HT-29 (cell line): ENCODE measurements at places on chromosomes 1 and 21. TPM values are rescaled to one million over a fixed set of nuclear protein-coding genes. Genes with fewer than 3 reads are reported as not detected.

GRCh38 chr1:41919764-41920397 lies 1.2 kb upstream of the HIVEP3 start:
- DNase-seq: no peak

- no peak for DNase-seq
Measured at GRCh38 chr1:190904091-190904695, 426.5 kb upstream of the BRINP3 start.

DNA sequence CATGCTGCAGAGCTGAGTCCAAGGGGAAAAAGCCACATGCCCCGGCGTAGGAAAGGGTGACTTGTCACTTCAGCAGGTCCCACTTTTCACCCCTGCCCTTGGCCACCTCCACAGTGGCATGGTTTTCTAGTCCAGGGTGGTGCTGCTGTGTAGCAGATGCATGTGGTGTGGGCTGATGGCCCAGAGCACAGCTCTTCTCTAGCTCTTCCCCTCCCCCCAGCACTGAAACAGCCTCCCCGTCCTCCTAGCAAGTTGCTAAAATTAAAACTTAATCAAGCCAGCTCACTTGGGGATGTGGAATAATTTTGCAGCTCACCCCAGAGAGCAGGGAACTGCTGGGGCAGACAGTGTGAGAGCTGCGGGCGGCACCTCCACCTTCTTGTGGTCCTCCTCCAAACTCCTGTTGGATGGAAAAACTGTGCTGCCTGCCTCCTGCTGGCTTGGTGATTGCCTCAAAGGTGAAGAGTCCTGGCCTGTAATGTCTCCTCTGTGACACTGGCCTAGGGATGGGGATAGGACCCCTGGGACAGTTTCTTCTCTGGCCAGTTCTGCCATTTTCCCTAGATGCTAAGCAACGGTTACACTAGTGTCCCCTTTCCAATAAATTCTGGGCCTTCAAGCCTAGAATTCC lies 91.6 kb downstream of the RNF220 start:
- DNase-seq: no peak

DNA sequence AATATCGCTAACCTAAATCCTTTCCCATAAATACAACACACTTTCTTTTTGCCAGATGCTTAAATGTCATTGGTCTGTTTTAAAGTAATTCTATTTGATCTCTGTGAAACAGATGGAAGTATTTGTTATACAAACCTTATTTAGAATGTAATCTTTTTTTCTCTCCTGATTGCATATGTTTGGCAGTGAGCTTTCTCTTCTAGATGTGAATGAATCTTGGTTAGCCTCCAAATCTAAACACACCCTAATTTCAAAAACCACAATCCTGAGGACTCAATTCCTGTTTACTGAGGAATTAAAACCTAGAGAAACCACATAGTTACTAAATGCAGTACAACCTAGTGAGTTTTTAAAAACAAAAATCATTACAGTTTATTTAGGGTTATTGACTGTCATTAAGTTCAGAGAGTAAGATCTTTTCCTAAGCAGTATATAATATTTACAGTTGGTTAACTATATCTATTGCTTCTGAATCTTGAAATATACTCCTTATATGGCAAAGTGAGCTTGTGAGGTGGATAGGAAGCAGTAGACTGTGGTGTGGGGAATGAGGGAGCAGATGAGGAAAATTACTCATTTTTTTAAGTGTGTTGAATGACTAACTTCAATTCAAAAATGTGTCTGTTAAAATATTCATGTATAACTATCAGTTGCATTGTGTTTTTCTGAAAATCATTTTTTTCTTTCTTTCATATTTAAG lies 218.7 kb downstream of the FMN2 start:
- peak; percentile 9 for DNase-seq

- DNase-seq: no peak
Measured at GRCh38 chr1:176838276-176838995, 326.1 kb downstream of the ASTN1 start.

DNA sequence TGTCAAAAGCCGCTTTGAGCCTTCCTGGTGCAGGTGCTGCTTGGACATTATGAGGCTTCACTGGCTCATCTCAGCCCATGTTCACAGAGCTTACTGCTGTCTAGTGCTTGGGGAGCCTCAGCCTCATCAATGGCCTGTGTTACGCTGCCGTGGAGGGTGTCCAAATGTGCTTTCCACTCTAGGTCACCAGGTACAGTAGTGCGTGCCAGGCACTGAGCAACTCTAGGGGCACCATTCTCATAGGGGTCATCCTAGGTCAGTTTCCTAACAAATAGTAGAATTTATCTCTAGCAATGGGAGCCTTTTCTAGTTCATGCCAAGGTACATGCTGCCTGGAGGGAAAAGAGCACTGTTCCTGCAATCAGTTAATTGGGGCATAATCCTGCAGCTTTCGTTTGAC lies 193.8 kb downstream of the DYRK1A start:
- DNase-seq: no peak

DNA sequence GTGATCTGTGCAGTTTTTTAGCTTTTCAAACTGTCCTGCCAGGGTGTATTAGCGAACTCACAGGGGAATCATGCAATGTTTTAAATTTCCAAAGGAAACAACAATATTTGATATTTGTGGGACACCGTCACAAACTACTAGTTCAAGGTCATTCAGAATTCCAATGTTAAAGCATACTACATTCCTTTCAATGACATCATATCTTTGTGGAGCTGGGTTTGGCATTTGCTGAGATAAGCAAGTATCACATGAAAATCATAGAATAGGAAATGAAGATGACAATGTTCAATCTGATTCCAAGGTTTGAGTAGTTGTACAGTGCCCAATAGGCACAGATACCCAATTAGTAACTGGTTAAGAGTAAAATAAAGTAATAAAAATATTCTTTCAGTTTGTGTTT lies 35.6 kb downstream of the NUF2 start:
- no peak for DNase-seq

- peak; percentile 71 for DNase-seq
Measured at GRCh38 chr1:65420590-65421350, at the start of the genes LEPR and LEPROT. Gene LEPR, plus strand, starts transcription at chr1:65420668. Its CDS starts 144,898 bp downstream, at chr1:65565566. Gene LEPROT, plus strand, starts transcription at chr1:65420668. Its CDS starts 57 bp downstream, at chr1:65420725.

DNA sequence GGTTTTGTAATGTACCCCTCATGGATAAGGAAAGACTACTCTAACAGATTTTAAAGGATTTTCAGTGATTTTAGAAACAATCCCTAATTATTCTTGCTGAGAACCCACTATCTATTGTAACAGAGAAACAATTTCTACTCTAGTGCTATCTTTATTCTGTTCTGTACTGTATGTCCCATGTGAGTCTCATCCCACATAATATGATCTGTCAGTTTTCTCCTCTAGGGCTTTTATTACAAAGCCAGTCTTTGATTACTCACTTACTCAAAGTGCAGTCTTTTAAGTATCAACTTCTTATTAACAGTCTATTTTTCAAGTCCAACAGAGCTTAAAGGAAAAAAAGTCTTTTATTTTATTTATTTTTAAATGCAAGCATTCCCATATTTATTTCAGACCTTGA lies 54.8 kb downstream of the CTH start:
- DNase-seq: no peak

DNA sequence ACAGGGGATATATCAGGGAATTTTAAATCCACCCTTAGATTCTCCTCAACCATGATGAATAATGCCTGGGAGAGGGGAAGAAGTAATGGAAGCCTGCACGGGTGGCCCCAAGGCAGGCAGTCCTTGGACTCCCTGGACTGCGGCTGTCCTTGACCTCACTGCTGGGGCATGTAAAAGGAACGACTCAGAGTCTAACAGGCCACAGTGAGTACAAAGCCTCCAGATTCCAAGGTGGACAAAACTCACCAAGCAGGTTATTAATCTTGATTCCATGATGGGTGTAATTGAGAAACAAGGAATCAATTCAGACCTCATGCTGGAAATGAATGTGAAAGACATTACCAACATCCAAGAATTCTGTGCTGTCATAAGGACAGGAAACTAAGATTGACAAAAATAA lies 13.0 kb upstream of the ARHGAP29 start:
- DNase-seq: peak; percentile 83

GRCh38 chr1:115329965-115330364 lies 8.1 kb downstream of the NGF start:
- no peak for DNase-seq

- no peak for DNase-seq
Measured at GRCh38 chr1:41291195-41291594, 49.1 kb upstream of the SCMH1 start.

GRCh38 chr1:219990782-219991510 lies 55.4 kb downstream of the EPRS1 start:
- peak; percentile 60 for DNase-seq

DNA sequence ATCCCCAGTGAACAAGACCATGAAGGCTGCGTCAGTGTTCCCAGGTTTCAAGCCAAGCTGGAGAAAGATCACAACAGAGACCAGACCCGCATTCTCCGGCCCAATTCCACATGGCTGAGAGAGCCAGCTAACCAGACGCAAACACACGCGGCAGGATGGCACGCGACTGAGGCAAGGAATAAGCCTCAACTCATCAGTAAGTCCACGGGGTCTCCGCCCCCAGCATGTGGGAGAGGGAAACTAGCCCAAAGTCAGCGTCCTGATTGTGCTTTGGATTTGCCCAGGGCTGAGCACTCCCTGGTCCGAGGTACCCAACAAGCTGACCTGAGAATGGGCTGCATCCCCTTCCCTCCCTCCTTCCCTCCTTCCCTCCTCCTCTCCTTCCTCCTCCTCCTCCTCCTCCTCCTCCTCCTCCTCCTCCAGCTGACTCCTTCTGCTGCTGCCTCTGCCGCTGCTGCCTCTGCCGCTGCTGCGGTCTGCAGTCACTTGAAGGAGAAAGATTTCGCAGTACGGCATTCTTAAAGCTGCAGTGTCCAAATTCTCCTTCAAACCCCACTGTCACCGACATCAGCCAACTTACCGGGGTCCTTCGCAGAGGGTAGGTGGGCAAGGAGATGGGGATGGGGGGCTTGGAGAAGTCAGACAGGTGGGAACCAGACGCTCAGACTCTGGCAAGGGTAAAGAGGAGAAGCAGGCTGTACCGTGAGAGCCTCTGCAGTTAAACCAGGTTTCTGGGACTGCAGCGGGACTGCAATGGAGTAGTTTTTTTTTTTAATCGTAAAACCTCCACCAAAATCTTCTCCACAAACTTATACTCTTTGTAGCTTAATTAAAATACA lies 33.0 kb upstream of the H6PD start:
- no peak for DNase-seq

DNA sequence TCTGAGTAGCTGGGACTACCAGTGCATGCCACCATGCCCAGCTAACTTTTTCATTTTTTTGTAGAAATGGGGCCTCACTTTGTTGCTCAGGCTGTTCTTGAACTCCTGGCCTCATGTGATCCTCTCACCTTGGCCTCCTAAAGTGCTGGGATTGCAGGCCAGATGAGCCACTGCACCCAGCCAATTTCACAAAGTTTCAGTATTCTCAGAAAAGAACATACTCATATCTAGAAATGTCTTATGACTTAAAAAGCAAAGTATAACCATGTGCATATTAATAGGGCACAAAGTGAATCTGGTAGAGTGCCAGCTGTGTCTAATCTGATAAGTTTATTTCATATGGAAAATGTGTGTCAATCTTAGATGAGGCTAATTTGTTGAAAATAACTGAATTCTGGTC lies 87.5 kb upstream of the CACYBP start:
- DNase-seq: no peak

- DNase-seq: no peak
Measured at GRCh38 chr1:227938911-227939790, 8.6 kb downstream of the WNT9A start.

DNA sequence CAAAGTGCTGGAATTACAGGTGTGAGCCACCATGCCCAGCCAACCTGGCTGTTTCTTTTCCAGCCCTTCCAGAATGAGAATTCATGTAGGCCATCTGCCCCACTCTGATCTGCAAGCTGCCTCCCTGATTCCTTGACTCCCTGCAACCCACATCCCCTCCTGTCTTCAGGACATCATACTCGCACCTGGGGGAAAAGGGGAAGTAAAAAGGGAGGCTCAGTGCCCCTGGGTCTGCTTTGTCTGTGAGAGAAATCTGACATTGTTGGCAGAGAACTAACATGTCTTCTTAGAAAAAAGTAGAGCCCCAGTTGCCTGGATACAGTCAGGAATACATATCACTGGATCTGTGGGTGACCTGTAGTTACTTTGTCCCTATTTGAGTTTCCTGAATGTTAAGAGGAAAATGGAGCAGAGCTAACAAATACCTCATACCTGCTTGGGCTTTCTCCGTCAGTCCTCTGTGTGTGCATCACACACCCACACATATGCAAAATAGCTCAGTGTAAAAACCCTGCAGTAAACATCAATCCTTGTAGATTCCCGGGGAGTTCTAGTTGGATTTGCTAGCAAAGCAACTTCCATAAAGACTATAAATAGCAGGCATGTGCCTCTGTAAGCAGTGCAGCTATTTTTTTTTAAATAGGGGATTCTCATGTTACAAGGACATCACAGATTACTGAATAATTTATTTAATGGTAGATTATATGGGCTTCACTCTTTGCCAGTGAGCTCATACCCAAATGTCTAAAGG lies 62.9 kb downstream of the TEX35 start:
- no peak for DNase-seq

DNA sequence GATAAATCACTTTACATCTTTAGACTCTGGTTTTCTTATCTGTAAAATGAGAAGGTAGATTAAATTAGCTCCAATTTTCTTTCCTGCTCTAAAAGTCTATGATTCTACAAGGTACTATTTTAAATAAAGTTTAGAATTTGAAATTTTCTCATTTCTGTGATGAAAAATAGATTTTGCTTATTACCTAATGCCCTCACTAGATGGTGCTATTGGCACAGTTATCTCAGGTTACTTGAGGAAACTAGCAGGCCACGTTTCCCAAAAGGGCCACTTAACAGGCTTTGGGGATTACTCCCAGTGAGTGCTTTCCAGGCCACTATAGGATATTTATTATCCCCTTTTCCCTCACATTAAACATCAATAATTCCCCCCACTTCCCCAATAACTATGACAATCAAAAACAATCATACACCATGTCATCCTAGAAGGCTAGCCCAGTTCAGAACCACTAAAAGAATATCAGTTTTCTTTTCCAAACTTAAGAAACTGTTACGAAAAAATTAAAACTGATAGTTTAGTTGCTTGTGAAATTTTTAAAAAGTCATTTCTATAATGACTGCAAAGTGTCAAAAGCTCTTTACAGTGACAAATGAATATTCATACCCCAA lies 30.6 kb downstream of the OMA1 start:
- peak; percentile 79 for DNase-seq

- DNase-seq: no peak
Measured at GRCh38 chr1:81264976-81265375, 535.8 kb upstream of the ADGRL2 start.

SPATA21 gene
- not detected in 2 replicates for total RNA-seq

ACOT11 gene
- 23.4 and 24.4 TPM in 2 replicates for total RNA-seq

BMP8B gene
- 2.9 and 3.5 TPM in 2 replicates for total RNA-seq

UQCRHL gene
- total RNA-seq: 5.5 and 8.0 TPM in 2 replicates

NUP210L gene
- total RNA-seq: not detected in 2 replicates

SPATA1 gene
- 1.0 and 1.3 TPM in 2 replicates for total RNA-seq

JAM2 gene
- not detected in 2 replicates for total RNA-seq

IVL gene
- total RNA-seq: 2.0 and 2.2 TPM in 2 replicates

RPE65 gene
- not detected in 2 replicates for total RNA-seq

LCE3D gene
- not detected in 2 replicates for total RNA-seq

CFHR3 gene
- total RNA-seq: 0.31 and 0.55 TPM in 2 replicates

GPR153 gene
- 4.1 and 4.8 TPM in 2 replicates for total RNA-seq

OR2L5 gene
- total RNA-seq: not detected in 2 replicates
